ENCODE measurements at places on chromosomes 6 and 20.

DNA sequence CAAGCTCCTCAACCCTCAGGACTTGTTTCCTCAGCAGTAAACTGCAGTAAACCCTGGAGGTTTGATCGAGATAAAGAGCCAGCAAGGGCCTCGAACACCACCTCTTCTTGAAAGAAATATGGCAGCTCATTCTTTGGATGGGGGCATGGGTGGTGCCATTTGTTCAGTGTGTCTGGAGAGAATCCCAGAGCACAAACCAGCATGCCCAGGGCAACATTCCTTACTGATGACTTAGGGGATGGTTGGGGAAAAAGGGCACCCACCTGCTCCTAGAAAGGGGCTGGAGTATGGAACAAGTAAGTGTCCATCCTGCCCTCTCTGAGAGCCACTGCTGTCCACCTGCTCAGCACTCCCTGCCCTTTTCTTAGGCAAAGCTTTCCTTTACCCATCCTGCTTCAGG is 31.3 kb upstream of the ZFAND3 start:
- no peak for DNase-seq

DNA sequence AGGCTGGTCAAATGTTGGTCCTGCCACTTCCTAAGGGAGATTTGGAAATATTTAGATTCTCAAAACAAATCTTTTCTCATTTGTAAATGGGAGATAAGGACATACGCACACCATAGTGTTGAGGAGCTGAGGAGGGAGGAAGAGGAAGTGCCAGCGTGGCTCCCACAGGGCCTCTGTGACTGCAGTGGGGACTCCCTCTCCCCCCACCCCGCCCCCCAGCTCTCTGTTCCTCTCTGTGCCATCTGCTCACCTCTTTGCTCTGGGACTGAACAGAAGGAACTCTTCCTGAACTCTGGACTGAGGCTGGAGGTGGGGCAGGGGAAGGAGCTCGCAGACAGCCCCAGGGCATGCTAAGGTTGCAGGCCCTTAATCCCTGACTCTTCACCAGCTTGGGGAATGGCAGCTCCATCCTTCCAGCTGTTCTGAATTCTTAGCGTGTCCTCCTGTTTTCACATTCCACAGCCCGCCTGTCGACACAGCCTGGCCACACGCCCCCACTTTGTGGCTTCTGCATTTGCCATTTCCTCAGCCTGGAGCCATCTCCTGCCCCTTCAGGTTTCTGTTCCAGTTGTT is 11.4 kb downstream of the DDX27 start:
- no peak for DNase-seq

DNA sequence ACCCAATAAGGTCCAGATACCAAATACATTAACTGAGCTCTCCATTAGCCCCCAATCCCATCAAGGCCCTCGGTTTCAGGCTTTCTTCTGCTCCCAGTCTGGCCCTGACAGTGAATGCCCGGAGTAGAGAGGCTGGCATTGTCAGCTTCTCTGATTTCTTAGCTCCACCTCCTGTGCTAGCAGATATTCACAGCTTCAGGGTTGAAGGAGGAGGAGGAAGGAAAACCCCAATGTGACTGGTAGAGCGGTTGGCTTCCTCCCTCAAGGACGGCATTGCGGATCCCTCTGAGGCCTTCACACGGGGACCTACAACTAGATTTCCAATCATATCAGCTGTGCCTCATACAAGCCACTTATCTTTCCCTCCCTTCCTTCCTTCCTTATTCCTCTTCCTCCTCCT is 164.1 kb upstream of the SYNDIG1 start:
- no peak for DNase-seq

DNA sequence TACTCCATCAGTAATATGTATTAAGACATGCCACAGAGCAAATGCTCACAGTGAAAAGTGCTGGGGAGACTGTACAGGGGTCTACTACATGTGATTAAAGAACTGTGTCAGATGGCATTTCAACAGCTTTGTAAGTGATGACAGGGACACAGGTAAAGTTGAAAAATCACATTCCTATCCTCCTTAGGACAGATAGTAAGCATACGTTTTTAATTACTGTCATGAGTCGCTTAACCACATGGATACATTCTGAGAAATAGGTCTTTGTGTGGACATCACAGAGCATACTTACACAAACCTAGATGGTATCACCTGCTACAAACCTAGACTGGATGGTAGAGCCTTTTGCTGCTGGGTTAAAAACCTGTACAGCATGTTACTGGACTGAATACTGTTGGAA is 645.8 kb upstream of the AGPAT4 start:
- DNase-seq, result no peak

GRCh38 chr20:10453241-10453640 is 18.1 kb downstream of the SLX4IP start:
- DNase-seq, result no peak

All from GM19239 (cell line).